ENCODE measurements at places on chromosomes 5 and 9. TPM values are rescaled to one million over a fixed set of nuclear protein-coding genes. Genes with fewer than 3 reads are reported as not detected.

The GARIN3 gene
- total RNA-seq: 0.31 TPM

The LSM11 gene
- 9.0 TPM for total RNA-seq

- DNase-seq: no peak
These were observed 45.2 kb upstream of the FAM240B start for GRCh38 chr9:38765101-38765500.

The TMEM174 gene
- total RNA-seq: not detected

The MEF2C gene
- 0.47 TPM for total RNA-seq

The C5orf15 gene
- total RNA-seq: 50.0 TPM

The TAF11L2 gene
- not detected for total RNA-seq

- no peak for DNase-seq
These were observed 257.9 kb upstream of the ANKRD55 start for GRCh38 chr5:56490971-56491468.

GRCh38 chr9:88749420-88749819, 214.4 kb downstream of the NXNL2 start:
- no peak for DNase-seq

DNA sequence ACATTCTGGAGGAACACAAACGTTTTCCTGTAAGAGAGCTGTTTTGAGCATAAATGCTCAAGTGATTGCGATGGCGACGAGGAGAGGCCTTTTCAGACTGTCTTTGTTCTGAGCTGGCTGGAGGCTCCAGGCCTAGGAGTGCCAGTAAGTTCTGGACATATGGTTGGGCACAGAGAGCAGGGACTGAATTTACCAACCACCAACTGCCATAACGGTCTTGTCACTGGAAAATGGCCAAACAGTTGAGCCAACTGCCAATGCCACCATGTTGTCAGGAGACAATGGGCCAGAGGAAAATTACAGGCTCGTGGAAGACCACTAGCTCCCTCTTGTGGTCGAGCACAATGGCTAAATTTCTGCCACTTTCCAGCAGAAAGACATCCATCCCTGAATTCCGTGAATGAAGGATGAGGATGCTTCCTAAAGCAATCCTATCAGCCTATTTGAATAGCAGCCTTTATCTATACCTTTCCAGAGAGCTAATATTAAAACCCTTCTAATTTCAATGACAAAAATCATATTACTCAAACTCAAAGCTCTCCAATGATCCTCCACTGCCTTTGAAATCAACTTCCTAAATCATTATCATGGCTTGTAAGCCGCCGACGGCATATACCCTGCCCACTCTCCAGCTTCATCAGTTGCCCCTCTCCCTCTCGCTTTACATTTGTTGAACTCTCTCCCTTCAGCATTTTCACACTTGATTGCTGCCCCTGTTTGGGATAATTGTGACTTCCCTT, 66.9 kb upstream of the GLIS3 start:
- no peak for DNase-seq

DNA sequence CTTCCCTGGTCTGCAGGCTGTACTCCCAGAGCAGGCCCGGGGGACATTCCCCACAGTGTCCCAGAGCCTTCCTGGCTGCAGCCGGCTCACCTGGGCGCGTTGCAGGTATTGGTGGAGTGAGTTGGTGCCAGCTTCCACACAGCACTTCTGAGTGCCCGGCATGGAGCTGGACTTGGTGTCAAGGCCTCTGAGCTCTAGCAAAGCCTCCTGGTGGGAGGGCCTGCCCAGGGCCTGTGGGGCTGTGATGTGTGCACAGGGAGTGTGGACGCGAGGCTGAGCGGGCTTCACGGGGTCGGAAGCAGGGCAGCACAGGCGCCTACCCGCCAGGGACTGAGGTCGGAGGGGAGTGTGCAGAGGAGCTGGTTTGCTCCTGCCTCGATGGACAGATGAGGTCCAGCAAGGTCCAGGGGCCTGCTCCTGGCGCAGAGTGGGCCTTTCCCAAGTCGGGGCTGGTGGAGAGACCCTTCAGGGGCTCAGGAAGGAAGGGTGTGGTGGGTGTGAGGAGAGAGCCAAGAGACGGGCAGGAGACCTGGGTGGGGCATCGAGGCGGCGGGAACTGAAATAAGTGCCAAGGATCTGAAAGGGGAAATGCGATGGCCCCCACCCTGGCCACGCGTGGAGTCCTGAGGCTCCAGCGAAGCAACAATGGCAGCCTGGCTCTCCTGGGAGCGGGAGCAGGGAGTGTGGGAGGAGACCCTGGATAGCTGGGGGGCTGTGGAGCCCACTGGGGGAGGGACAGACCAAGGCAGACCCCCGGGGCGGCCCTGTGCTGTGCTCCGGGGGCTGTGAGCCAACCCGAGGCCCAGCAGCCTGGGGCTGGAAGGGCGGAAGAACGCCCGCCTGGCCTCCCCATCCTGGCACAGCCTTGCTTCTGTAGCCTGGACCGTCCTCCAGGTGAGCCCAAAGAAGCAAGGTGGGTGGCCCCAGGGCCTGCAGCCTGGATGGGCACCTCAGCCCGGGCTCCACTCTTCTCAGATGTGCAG, 78.4 kb downstream of the RXRA start:
- no peak for DNase-seq

DNA sequence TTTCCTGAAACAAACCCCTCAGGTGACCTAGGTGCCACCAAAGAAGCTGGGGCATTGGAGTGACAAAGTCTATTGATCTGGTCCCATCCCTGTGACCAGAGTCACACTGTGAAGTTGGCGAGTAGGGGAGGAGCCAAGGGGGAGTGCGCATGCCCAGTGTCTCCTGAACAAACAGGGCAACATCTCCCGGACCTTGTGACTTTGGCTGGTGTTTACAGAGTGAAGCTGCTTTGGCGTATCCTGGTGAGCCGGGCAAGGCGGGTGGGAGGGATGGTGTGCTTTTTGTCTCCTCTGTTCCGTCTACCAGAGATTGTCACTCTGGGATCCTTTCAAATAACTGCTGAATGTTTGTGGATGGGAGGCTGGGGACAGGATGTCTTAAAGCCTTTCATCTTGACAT, 204.5 kb downstream of the HSPA4 start:
- DNase-seq: no peak

The IL33 gene
- not detected for total RNA-seq

The SPINK6 gene
- total RNA-seq: not detected

DNA sequence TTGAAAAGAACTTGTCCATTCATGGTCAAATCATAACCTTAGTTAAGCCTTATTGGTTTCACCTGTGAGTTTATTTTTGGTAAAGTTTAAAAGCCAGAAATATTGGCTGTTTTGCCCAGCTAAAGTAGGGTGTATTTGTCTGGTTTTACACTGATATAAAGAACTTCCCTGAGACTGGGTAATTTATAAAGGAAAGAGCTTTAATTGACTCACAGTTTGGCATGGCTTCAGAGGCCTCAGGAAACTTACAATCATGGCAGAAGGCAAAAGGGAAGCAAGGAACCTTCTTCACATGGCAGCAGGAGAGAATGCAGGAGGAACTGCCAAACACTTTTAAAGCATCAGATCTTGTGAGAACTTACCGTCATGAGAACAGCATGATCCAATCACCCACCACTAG, 55.3 kb downstream of the JAKMIP2 start:
- DNase-seq: no peak

DNA sequence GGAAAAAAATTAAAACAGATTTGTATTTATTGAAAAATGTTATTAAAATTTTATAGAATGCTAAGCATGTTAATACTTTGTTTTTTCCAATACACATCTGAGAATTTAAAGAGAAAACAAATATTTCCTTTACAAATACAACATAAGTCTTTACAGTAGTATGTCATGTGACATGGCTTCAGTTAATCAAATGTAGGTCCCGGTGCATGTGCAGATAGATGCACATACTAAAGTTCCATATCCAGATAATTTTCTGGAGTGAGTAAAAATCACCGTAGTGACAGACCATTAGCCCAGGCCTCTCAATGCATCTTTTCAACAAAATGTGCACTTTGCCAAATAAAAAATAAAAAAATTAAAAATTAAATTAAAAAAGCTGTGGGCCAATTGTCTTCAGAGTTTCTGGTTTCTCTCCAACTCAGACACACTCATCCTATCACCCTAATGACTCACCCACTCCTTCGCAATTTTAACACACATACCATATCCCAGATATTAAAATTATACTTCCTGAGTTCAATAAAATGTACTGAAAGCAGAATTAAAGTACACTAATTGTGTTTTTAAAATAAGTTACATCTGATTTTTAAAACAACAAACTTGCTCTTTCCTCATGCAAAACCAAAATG, 508.1 kb downstream of the NR2F1-AS1 start:
- DNase-seq: no peak

The HK3 gene
- total RNA-seq: 0.44 TPM

The ZNF883 gene
- total RNA-seq: not detected

The SLC6A19 gene
- total RNA-seq: not detected

DNA sequence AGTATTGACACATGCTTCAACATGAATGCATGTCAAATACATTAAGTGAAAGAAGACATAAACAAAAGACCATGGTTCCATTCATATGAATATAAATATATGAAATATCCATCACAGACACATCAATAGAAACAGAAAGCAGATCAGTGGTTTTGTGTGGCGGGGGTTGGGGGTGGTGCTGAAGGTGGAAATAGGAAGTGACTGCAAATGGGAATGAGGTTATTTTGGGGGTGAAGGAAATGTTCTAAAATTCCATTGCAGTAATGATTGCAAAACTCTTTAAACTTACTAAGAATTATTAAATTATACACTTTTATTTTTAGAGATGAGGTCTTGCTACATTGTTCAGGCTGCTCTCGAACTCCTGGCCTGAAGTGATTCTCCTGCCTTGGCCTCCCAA, 28.7 kb downstream of the TAF1L start:
- no peak for DNase-seq

- DNase-seq: no peak
These were observed 2.4 kb downstream of the NFIL3 start for GRCh38 chr9:91421128-91421765.

The NMUR2 gene
- total RNA-seq: not detected

The MAMDC2 gene
- not detected for total RNA-seq

DNA sequence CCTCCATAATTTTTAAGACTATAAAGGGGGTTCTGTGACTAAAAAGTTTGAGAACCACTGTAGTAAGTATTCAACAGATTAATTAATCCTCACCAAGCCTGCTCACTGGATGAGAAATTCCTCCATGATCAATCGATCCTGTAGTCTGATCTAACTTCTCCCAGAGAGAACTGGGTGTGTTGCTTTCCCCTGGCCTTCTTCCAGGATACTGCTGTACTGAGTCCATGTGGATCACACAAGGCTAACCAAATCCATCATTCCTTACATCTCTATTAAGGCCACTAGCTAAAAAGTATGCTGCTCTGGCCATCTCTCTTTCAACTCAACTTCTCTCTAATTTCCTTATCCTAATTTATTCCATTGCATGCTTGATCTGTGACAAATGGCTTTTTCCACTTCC, 280.2 kb upstream of the PCSK5 start:
- no peak for DNase-seq

The OTP gene
- total RNA-seq: not detected

Measured in activated T-helper 1 cell treated with anti-CD3 and anti-CD28 coated beads, Interleukin-12 subunit alpha, Interleukin-12 subunit beta, Interleukin-2, Interleukin-4 antibody, amounts not matched to agents 30 ng/mL and 10 ng/mL and 1 ng/mL, durations not matched to agents 14 hours and 24 hours and 36 hours (primary cell).